ENCODE measurements at places on chromosomes 6 and 20. TPM values are rescaled to one million over a fixed set of nuclear protein-coding genes. Genes with fewer than 3 reads are reported as not detected.

GRCh38 chr6:158789115-158789917 is 29.9 kb downstream of the EZR start:
- DNase-seq: peak; percentile 39

- no peak for DNase-seq
These were observed 2.6 kb upstream of the CST9 start for GRCh38 chr20:23608251-23608846.

DNA sequence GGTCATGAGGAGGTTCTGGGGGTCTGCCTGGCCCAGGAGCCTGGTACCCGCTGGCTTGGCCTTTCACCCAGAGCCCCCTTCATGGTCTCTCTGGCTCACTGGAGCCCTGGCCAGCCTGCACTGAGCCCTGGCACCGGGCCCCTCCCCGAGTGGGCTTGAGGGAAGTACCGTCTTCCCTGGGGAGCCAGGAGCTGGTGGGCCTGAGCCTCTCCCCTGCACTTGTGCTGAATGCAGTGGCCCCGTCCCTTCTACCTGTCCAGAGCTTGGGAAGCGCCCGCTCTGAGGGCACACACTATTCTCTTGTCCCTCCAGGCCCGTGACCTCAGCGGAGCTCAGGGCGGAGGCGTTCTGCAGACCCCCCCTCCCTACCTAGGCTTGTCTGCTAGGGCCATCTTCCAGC is 62.2 kb downstream of the TCP11 start:
- no peak for DNase-seq

- peak; percentile 66 for DNase-seq
These were observed 154.3 kb downstream of the VEGFA start for GRCh38 chr6:43924222-43924702.

- DNase-seq: no peak
These were observed 5.1 kb downstream of the RIPK1 start for GRCh38 chr6:3073382-3073781.

GRCh38 chr6:16440636-16441212 is 202.3 kb downstream of the GMPR start:
- DNase-seq: peak; percentile 58

- DNase-seq: no peak
These were observed 50.2 kb upstream of the HINT3 start for GRCh38 chr6:125906158-125906998.

Gene VNN1
- total RNA-seq: 1.1 TPM

- DNase-seq: no peak
These were observed 85.4 kb downstream of the CHMP4B start for GRCh38 chr20:33896509-33896908.

GRCh38 chr20:24584078-24584477 is 114.6 kb downstream of the SYNDIG1 start:
- DNase-seq: no peak

- no peak for DNase-seq
These were observed 16.9 kb upstream of the ELMO2 start for GRCh38 chr20:46423342-46423741.

Gene RIPPLY2
- not detected for total RNA-seq

Gene CHRNA4
- not detected for total RNA-seq

DNA sequence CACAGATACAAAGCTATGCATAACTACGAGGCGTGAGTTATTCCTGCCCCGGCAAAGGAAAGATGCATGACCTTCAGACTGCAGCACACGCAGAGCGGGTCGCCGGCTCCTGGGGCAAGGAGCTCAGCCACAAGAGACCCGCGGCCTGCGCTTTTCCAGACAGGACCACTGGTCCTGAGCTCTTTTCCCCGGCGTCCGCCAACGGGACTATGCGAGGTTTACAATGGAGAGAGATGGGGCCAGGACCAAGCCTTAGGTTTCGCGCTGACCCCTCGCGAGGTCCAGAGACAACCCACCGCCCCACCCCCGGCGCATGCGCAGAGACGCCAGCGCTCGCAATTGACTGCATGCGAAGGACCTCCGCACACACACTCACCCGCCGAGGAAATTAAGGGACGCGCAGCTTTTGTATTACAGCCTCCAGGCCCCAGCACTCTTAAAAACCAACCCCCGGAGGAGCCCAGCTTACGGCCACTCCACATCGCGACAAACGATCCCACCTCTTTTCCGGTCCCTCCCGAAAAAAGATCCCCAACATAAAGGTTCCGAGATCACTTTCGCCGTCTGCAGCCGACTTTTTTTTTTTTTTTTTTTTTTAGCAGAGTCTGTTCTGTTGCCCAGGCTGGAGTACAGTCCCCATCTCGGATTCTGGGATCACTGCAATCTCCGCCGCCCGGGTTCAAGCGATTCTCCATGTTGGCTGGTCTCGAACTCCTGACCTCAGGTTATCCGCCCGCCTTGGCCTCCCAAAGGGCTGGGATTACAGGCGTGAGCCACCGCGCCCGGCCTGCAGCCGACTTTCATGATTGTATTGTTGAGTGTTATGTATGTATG is at the start of gene COQ3:
COQ3 (minus strand) TSS at position 498 of the 834 bp plus-strand sequence; CDS start at position 482, 16 bp downstream.
- peak; percentile 57 for DNase-seq

GRCh38 chr6:814378-815347 is 121.7 kb upstream of the EXOC2 start:
- no peak for DNase-seq

DNA sequence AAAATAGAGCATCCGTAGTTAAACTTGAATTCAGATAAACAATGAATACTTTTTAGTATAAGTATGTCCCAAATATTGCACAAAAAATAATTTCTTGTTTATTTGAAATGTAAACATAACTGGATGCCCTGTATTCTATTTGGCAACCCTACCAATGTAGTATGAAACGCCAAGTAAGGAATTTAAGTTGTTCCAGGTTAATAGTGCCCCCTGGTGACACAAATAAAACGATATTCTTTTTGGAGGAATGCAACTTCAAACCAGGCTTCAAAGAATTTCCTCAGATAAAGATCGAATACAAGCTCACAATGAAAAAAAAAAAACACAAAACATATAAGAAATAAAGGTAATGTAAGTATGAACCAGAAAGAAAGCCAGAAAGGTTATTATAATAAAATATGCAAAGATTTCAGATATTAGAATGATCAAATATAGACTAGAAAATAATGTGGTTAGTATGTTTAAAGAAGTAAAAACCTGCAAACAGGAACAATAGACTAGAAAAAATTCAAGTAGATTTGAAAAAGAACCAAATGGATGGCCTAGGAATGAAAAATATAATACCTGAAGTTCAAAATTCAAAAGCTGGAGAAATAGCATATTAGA is 18.4 kb upstream of the AKAP7 start:
- no peak for DNase-seq

- peak; percentile 62 for DNase-seq
These were observed 1.1 kb downstream of the MGME1 start for GRCh38 chr20:17969884-17970409.

DNA sequence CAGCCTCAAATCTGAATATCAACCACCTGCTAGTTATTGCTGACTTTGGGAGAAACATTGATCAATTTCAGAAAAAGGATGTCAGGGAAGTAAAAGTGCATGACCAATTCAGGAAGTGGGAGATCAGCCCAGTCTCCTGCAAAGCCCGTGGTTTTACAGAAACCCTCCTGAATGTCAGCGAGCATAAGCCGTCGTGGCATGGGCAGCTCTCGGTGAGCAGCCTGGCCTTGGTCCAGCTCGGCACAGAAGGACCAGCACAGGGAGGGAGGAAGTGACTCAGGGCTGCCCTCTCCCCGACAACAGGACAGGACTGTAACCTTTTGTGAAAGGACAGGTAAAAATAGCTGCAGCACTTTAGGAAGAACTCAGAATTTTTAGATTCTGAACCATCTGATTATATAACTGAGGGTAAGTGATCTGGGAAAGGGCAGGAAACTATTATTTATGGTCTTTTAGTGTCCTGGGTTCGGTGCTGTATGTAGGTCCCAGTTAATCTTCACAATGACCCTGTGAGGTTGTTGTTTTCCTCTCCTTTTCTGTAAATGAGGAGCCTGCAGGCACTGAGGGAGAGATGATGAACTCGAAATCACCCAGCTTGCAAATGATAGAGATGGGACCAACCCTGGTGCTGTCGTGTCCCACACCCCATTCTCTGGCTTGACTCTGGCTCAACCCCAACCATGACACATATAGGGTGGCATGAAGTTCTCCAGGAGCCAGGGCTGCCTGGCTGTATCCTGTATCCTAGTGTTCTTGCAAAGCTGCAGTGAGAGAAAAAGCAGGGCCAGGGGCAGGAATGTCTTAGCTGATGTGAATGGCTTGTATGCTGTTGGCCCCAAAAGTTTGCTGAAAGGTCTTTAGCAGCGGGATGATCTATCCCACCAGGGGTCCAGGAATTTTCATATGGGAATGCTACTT is 37.6 kb downstream of the NRN1 start:
- no peak for DNase-seq

GRCh38 chr6:150254770-150255169 is 111.9 kb downstream of the PPP1R14C start:
- DNase-seq: no peak

- DNase-seq: no peak
These were observed 139.2 kb upstream of the PLN start for GRCh38 chr6:118408863-118409262.

DNA sequence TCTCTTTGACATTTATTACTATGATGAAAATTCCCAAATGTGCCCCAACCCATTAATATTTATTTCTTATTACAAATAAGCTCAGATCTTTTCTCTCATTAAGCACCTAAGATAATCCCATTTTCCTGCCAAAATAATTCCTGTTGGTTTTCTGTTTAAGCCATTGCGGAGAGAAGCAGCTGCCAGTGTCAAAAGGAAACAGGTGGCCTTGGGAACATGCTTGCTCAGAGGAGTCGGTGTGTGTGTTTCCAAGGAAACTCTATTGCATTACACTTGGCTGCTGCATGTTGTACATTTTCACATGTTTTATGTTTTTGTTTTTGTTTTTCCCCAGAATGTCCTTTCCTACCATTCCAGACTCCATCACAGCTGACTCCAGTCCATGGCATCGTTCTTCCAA is 56.4 kb downstream of the CD24 start:
- DNase-seq: no peak

DNA sequence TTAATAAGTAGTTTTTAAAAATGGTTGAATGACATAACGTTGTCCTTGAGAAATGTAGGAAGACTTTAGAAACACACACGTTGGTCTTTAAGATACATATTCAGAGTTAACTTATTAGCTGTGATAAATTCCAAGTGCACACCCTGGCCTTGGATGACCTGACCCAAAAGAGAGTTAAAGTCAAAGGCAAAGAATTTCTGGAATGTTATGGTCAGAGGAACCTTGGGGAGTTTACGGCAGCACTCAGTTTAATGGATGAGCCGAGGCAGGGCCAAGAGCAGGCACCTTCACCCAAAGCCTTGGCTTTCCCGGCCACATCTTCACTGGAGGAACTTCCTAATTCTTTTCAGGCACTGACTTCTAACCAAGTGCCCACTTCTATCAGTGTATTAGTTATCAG is 200.5 kb downstream of the SMOC2 start:
- DNase-seq: no peak

GRCh38 chr6:29675561-29675960 is 5.4 kb downstream of the ZFP57 start:
- no peak for DNase-seq

- no peak for DNase-seq
These were observed 56.5 kb upstream of the ADGRF1 start for GRCh38 chr6:47098570-47098993.

- no peak for DNase-seq
These were observed 8.0 kb downstream of the CD2AP start for GRCh38 chr6:47485491-47486135.

DNA sequence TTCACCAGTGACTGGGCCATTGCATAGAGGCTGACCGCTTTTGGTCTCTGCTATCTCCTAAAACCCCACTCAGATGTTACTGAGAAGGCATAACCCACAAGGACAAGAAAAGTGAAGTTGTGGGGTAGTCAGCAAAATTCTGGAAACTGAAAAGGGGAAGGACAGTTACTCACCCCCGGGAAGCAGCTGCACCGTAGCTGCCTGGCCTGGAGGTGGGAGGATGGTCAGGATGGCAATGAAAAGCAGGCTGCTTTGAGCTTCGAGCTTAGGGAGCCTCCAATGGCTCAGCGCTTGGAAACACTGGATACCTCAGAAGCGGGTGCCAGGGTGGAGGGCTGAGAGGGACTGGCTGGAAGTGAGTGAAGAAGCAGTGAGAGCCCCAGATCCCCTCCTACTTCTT is 56.0 kb downstream of the KCNK5 start:
- no peak for DNase-seq

DNA sequence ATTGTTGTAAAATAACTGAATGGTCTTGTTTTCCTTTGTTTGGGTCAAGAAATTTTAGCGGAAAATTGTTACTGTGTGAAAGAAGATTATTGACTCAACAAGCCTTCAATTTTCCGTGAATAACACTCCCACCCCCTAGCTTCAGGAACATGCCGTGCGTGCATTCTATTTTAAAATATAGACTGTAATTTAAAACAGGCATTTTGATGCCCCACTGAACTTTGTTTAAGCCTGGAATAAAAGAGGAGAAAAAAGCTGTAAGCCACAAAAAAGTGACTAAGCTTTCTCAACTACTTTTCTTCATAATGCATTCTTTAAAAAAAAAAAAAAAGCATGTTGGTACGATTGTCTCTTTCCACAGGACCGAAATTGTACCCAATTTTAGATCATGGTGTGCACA is 166.0 kb downstream of the ARID1B start:
- DNase-seq: no peak

GRCh38 chr6:53547166-53547810 is 2.4 kb upstream of the GCLC start:
- no peak for DNase-seq

GRCh38 chr20:54587408-54587807 is 112.0 kb downstream of the DOK5 start:
- no peak for DNase-seq

Gene TINAG
- total RNA-seq: not detected

DNA sequence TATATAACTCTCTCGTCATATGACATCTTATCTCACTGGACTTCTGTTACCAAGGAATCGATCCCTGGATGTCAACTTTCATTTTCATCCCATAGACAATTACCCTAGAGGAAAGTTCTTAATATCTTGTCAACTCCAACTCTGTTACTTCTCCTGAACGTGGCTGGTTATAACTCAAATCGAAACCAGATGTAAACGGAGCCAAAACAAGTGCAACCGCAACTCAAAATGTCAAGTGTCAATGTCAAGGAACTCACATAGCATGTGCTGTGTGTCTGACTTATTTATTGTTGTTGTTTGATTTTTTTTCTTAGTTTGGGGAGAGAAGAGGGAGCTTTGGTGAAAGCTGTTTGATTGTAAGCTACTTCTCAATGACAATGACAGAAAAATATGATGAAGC is 108.6 kb downstream of the VIP start:
- DNase-seq: no peak

Gene GNL1
- total RNA-seq: 208 TPM

Data from natural killer cell (primary cell).